ENCODE measurements at places on chromosomes 1 and 21.

DNA sequence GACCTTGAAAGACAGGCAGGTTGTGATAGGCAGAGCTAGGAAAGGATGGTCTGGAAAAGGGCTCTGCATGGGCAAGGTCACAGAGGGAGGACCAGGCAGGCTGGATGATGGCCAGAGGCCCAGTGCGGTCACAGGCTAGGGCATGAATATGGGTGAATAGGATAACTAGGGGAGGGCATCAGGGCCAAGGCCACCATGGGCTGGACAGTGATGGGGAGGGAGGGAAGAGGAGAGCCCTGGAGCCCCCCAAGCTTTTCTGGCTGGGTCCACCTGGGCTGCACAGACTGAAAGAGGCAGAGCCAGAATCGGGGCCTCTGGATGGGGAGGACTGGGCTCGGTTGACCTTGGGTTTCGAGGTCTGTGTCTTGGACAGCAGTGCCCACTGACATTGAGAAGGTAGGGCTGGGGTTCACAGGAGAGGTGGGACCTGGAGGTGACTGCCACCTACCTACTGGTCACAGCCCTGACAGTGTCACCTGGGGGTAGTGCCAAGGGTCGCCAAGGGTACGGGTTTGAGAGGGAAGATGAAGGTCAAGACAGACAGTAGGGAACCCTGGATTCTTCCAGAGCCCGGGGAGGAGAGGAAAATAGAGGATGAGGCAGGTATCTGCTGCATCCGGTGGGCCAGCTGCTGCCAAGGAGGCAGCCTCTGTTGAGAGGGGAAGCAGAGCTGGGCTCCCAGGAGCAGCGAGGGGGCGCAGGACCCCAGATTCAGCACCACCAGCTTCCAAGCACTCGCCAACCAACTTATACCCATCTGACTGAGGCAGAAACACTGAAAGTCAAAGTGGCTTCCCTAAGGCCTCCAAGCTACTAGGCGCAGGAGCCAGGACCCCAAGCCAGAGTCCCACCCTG is 6.1 kb upstream of the NPHP4 start:
- DNase-seq = no peak

- DNase-seq = no peak
These were observed 90.3 kb downstream of the DISP1 start for GRCh38 chr1:222905151-222905550.

GRCh38 chr1:173870252-173871075 is 2.3 kb downstream of the ZBTB37 start:
- no peak for DNase-seq

GRCh38 chr1:21761052-21761451 is 21.9 kb downstream of the USP48 start:
- DNase-seq = no peak

DNA sequence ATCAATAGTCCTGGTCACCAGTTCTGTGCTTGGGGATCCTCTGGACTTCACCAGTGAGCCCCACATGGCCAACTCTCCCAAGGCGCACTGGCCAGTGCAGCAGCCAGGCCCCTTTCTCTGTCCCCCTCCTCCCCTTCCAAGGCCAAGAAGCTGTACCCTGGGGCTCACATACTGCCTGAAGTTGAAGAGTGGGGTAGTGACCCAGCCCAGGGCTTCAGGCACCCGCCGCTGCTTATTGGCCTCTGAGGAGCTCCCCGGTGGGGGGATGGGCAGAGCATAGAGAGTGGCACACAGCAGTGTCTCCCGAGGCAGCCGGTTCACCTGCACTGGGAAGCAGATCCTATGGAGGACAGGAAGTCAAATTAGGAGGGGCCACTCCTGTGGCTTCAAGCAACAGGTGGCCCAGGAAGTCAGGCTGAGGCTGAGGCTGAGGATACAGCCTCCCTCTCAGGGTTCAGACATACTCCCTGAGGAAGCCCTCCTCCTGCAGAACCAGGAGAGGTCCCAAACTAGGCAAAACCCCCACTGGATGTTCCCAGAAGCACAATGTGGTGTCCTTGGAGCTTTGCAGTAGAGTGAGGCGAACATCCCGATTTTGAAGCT is 38.2 kb upstream of the PPP1R15B start:
- no peak for DNase-seq

GRCh38 chr1:217364220-217364619 is 266.7 kb downstream of the GPATCH2 start:
- no peak for DNase-seq

Data from stimulated activated CD8-positive, alpha-beta memory T cell treated with anti-CD3 and anti-CD28 coated beads, Interleukin-7, amount 100 ng/mL, for 24 hours (primary cell).